ENCODE measurements at places on chromosomes 11 and 22.
A peak's percentile ranks its signal among the peaks of the same experiment; 100 is the strongest.

GRCh38 chr22:30810105-30810504, 115.4 kb downstream of the OSBP2 start:
- no peak for DNase-seq

GRCh38 chr11:106961518-106961917, 56.8 kb downstream of the GUCY1A2 start:
- peak; percentile 73 for DNase-seq

GRCh38 chr11:129115652-129116586, 76.2 kb downstream of the ARHGAP32 start:
- peak; percentile 31 for DNase-seq

DNA sequence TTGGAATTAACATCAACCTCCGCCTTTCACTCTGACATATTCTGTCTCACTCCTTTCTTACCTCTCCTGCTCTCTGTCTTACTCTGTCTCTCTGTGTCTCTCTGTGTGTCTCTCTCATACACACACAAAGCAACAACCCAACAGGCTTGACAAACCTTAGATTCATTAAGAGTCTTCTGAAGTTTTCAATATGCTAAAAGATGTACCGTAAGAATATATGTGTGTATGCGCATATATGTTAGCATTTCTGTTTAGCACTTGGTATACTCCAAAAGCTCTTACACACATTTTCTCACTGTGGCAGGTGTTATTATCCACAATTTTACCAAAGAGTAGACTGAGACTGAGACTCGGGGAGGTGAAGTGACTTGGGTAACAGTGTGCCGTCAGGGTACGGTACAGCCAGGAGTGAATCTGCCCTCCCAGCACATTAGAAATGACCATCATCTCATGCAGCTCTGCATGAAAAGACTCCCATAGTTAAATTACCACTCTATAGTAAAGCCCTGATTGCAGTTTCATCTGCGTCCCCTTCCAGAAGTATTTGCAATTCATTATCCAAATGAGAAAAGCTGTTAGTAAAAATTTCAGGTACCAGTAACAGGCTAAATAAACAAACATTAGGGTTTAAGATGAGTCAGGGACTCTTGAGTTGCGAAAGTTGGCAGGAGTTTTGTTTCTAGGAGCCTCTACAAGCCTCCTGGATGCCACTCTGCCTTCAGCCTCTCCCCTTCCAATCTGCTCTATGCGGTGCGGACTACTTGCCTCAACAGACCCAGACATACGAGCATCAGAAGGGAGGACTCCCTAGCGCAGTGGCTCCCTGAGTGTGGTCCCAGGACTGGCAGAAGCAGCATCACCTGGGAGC, 195.2 kb upstream of the TMEM45B start:
- no peak for DNase-seq

- no peak for DNase-seq
Measured at GRCh38 chr11:105609341-105609781, 512 bp upstream of the GRIA4 start.

DNA sequence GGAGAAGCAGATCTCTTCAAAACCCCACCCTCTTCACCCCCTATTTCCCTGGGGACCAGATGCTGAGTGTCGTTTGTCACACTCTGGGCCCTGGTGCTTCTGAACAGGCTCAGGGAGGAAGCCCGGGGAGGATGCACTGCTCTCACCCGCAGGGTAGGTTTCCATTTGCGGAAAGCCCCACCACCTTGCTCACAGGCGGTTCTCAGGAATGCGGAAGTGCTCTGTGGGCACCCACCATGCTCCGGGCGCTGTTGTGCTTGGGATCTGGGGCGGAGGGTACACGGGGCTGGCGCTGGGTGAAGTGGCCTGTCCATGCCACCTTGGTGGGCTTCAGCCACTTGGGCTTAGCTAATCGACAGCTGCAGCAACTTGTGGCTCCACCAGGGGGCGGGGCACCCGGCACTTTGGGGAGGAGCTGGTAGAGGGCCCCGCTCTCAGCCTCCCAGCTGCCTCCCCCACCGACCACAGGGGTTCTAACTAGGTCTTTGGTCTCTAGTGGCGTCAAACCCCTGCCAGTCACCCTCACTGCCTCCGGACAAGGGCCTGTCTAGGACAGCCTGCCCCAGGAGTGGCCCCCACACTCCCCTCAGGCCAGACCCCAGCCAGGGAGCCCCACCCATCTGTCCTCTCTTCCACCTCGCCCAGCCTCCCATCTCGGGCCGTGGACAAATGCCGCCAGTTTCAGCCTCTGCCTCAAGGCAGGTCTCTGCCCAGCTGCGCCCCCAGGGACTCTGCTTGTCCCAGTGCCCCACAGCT, 7.4 kb downstream of the NDUFV1 start:
- peak; percentile 79 for DNase-seq

GRCh38 chr11:128422576-128423370, 164.6 kb downstream of the ETS1 start:
- DNase-seq, result no peak

DNA sequence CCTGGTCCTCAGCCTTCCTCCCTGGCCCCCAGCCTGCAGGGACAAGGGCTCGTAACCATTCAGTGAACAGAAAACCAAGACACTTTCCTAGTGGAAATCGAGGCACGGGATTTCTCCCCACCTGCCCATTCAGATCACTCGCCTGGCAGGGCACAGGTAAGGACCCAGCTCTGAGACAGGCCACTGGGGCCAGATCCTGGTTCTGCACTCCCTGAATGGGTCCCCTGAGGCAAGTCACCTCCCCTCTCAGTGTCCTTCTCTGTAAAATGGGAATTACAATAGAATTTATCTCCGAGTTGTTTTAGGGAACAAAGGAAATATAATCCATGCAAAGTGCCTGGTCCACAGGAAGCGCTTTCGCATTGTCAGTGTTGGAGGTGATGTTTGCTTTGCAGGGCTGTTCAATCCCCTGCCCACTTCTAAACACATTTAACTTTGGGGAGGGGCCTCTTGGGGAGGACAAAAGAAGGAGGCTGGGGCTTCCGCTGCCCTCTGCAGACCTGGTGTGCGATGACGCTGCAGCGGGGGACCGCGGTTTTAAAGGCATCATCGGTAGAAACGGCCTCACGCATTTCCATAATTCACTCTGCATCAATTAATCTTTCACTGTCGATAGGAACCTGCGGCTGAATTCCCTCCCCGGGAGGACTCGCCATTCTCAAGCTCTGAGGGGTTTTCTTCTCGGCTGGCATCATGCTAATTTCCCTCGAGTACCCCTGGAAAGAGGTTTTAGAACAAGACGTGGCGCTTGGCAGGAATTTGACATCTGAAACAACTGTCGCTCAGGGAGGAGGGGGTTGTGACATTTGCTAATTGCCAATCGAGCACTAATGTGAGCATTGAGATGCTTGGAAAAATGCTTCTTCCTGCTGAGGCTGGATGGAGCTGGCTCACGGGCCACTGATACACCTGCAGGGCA, 70.4 kb upstream of the FGF3 start:
- no peak for DNase-seq

GRCh38 chr11:111441443-111441842, 62.4 kb upstream of the POU2AF1 start:
- no peak for DNase-seq

DNA sequence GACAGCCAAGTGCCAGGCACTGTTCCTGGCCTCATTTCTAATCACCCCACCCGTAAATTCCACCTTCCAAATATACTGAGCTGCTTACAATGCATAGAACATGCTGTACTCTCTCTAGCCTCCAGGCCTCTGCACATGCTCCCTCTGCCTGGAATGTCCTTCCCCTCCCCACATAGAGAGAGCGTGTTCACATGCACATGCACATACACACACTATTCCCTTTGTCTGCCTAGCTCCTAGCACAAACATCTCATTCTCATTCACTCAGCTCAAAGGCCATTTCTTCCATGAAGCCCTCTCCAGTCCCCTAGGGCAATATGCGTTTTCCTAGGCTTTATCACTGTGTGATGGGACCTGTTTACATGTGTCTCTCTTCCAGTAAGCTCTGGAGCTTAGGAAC, 144.6 kb downstream of the WT1 start:
- no peak for DNase-seq

DNA sequence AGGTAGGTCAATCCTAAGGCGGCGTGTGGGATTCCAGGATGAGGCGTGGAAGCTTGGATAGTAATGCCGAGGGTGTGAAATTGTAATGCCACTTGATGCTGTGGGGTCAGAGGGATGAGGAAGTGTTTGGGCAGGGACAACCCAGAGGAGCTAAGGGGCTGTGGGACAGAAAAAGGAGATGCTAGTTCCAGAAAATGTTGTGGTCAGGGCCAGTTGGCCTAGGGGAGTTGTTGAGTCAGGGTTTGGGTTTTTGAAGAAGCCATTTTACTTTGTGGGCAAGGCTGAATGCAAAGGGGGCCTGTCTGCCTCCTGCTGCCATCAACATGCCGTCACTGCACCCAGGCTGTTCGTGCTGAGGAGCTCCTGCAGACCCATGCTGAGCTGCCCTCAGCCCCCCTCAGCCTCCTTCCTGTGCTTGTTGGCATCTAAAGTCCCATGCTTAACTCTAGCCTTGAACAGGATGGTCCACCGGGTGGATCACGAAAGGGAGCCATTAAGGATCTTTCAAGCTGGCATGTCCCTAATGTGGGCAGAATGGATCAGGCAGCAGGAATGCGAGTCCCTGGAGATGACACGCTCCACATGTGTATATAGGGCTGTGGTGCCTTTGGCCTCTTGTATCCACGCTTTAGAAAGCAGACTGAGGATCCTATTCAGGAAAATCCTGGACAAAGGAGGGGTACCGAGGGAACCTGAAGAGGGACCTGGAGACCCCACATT, 2.1 kb downstream of the C11orf16 start:
- no peak for DNase-seq

DNA sequence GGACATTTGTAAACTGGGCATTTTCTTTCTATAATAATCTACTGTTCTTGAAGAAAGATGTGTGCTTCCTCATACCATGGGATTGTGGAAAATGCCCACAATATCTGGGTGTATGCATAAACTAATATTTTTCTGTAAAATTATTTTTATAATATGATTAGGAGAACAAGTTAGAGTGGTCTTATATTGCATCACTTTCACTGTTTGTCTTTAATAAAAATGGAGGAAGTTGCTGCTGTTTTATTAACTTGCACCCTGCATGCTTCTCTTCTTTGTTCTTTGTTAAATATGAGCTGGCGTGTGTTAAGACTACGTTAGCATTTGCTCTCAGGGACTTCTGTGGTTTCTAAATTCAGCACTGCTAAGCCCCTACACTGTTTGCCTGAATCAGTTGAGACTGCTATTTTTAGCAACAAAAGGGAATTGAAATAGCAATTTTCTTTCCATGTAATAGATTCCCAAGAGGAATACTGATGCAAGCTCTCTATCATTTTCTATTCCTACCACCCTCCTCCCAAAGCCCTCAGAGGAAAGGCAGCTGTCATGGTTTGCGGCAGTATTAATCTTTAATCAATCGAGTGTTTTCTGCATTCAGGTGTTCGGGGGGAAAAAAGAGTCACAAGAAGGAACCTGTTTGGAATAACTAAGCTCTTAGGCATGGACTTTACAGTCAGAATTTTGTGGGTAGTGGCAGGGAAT, 56.1 kb downstream of the HSD17B12 start:
- peak; percentile 48 for DNase-seq

GRCh38 chr22:38080850-38081635, 2.9 kb downstream of the SLC16A8 start:
- DNase-seq, result peak; percentile 62

DNA sequence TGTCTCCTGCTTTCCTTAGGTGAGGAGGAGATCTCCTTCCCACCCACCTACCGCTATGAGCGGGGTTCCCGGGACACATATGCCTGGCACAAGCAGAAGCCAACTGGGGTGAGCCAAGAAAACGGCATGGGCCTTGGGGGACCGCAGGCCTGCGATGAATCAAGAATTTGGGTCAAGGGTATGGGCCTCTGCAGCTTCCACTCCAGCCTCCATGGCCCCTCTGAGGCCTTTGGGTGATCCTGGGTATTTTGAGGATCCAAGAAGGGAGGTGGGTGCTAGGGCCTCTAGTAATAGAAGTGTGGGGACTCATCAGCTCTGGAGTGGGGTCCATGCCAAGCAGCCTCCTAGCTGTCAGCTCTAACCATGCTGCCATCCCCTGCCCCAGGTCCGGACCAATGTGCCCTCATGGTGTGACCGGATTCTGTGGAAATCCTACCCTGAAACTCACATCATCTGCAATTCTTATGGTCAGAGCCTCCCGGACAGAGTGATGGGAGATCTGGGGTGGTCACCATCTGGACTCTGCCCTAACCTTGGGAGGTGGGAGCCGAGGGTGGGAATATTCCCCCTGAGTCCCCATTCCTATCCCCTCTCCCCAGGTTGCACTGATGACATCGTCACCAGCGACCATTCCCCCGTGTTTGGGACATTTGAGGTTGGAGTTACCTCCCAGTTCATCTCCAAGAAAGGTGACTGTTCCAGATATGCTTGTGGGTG, 8.6 kb downstream of the INPPL1 start:
- no peak for DNase-seq

DNA sequence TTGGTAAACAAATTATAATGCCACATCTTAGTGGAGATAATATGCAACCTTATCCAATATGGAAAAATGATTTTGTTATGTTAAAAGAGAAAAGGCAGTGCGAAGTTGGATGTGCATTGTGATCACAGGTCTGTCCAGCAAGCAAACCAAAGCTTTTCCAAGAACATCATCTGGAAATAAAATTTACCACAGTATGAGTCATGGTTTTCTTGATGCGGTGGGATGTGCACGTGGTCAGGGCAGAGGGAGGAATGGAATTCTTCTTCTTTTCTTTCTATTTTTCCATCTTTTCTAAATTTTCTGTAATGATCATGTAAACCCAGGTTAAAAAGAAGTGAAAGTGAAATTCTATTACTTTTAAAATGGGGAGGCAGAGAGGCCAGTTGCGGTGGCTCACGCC, 169.8 kb downstream of the C11orf91 start:
- DNase-seq, result peak; percentile 79

GRCh38 chr11:110094298-110095285, 1.4 kb downstream of the ZC3H12C start:
- DNase-seq, result no peak

- no peak for DNase-seq
Measured at GRCh38 chr22:48145738-48146137, 1383.3 kb downstream of the TBC1D22A start.

- peak; percentile 67 for DNase-seq
Measured at GRCh38 chr11:93921695-93922468, 71.5 kb upstream of the VSTM5 start.

GRCh38 chr11:92852229-92852628, 117.2 kb upstream of the MTNR1B start:
- no peak for DNase-seq

DNA sequence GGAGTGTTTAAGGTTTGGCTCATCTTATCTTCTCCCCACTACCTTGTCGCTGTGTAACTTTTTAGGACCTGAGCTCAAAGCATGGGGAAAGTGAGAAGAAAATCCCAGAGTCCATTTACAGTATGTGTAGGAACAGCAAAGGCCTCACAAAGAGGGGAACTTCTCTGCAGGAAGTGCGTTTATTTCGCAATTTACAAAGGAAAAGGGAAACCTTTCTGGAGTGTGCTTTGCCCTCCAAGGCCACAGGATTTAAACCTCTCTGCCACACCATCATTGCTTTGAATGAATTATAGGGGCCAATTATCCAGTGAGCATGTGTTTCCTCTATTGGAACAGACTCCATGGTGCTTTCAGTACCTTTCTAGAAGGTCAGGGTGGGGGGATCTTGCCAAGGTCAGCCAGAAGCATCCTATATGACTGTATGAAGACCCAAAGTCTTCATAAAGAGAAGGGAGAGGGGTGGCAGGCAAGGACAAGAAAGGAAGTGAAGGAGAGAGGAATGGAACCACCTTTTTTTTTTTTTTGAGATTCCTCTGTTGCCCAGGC, 68.1 kb upstream of the LMO2 start:
- no peak for DNase-seq

All from GM03348 (cell line).